ENCODE measurements at places on chromosomes 5 and 9. TPM values are rescaled to one million over a fixed set of nuclear protein-coding genes. Genes with fewer than 3 reads are reported as not detected.

ZDHHC11 gene
- 18.6 TPM for total RNA-seq

AIF1L gene
- 1.3 TPM for total RNA-seq

IFNE gene
- 2.3 TPM for total RNA-seq

MEF2C gene
- not detected for total RNA-seq

EEIG1 gene
- total RNA-seq, result 65.8 TPM

ADAMTSL2 gene
- total RNA-seq, result not detected

INVS gene
- 10.6 TPM for total RNA-seq

GAS1 gene
- 0.10 TPM for total RNA-seq

PROB1 gene
- 0.33 TPM for total RNA-seq

PRSS3 gene
- total RNA-seq, result 11.1 TPM

RANBP17 gene
- total RNA-seq, result 3.1 TPM

POU5F2 gene
- total RNA-seq, result not detected

ANGPTL2 gene
- not detected for total RNA-seq

IFNA13 gene
- total RNA-seq, result not detected

PCDHGC3 gene
- total RNA-seq, result 6.3 TPM

COL15A1 gene
- 0.36 TPM for total RNA-seq

CYSTM1 gene
- total RNA-seq, result 152 TPM

MEGF10 gene
- not detected for total RNA-seq

BHMT2 gene
- total RNA-seq, result not detected

NPR3 gene
- total RNA-seq, result 20.9 TPM

PIP5KL1 gene
- 1.5 TPM for total RNA-seq

FOXI1 gene
- not detected for total RNA-seq

OR1Q1 gene
- total RNA-seq, result not detected
